ENCODE measurements at places on chromosomes 13 and 19.

GRCh38 chr13:40619479-40619814 lies 47.0 kb downstream of the FOXO1 start:
- no peak for DNase-seq

DNA sequence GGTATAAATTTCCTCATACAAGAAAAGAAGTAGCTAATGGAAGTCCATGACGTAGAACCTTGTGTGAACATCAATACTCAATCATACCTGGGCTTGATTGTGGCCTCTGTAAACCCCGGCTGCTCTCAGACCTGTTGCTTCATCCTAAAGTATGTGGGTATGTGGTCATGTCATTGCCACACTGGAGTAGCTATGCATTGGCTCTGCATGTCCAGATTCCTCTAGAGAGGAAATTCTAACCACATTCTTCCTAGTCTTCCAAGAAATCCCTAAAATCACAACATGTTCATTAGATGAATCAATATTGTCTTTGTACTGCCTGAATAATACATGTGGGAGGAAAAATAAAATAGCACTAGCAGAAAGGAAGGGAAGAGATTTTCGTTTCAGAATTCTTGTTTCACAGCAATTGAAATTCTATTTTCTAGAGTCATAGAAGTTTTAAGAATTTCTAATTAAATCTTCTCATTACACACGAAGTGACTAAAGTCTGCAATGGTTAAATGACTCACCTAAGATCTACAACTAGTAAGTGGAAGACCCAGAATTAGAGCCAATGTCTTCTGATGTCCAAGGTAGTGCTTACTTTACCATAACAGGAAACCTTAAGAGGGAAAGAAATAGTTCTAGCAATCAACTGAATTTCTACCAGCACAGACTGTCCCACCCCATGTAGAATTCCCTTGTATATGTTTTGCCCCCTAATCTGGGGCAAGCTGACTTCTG lies 28.0 kb downstream of the RXFP2 start:
- no peak for DNase-seq

DNA sequence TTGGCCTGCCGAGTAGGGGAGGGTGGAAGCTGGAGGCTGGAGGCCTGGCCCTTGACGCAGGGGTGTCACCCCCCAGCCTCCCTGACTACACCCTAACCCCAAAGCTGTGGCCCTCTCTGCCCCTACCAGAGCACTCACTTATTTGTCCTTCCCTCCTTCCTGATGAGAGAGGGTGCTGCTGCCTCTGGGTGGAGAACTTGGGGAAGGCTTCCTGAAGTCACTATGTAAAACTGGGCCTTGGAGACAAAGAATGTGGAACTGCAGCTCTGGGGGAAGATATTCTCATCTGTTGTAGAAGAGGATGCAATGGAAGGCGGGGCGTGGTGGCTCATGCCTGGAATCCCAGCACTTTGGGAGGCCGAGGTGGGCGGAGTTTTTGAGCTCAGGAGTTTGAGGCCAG lies 485.2 kb downstream of the ZNF536 start:
- no peak for DNase-seq

- no peak for DNase-seq
Measured at GRCh38 chr13:23605831-23606230, 35.6 kb downstream of the TNFRSF19 start.

- no peak for DNase-seq
Measured at GRCh38 chr13:23656637-23657371, 86.6 kb downstream of the TNFRSF19 start.

- no peak for DNase-seq
Measured at GRCh38 chr19:50493171-50493570, 16.5 kb upstream of the GARIN5A start.

DNA sequence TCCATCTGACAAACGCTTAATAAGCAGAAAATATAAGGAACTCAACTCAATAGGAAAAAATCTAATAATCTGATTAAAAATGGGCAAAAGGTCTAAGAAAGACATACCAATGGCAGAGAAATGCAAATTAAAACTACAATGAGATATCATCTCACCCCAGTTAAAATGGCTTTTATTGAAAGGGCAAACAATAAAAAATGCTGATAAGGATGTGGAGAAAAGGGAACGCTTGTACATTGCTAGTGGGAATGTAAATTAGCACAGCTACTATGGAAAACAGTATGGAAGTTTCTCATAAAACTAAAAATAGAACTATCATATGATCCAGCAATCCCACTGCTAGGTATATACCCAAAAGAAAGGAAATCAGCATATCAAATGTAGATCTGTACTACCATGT lies 508.8 kb upstream of the GPC6 start:
- DNase-seq: no peak

DNA sequence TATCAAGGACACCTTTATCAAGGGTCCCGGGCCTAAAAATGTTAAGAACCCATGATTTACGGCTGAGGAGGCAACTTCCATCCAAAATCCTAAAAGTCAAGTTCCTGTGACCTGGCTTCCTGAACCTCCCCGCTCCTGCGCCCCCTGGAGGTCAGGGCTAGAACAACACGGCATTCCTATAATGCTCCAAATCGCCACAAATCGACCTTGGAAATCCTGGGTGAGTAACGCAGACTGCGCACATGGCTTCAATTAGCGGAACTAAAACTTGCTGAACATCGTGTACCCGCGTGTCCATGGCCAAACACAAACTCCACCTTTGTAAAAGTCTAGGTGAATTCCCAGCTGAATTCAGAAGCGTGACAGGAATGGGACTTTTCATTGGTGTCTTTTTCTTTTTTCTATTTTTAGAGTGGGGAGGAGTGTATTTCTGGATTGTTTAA lies 4.3 kb upstream of the C5AR1 start:
- no peak for DNase-seq

DNA sequence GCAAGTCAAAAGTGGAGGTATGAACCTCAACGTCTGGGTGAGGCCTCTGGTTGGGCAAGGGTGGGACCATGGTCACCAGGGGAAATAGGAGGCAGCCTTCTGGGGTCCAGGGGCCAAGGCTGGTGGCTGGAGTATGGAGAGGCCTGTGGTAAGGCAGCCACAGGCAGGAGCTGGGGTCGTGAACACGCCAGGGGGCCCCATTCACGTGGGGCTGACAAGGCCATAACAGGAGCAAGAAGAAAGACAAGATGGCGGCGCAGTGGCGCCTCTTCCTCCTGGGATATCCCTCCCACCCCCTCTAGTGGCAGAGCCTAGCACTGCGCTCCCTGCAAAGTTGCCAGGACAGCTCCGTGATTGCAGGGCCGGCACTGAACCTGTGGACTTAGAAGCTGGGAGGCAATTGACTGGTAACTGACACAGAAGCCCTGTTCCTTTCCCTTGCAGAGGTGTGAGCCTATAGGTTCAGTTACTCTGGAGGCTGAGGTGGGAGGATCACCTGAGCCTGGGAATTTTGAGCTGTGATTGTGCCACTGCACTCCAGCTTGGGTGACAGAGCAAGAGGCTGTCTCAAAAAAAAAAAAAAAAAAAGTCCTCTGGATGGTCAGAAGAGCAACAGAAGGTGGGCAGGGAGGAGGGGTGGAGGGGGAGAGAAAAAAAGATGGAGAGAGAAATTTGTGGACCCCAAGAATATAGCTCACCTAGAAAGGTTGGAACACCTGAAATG lies 19.7 kb upstream of the EDDM13 start:
- no peak for DNase-seq

DNA sequence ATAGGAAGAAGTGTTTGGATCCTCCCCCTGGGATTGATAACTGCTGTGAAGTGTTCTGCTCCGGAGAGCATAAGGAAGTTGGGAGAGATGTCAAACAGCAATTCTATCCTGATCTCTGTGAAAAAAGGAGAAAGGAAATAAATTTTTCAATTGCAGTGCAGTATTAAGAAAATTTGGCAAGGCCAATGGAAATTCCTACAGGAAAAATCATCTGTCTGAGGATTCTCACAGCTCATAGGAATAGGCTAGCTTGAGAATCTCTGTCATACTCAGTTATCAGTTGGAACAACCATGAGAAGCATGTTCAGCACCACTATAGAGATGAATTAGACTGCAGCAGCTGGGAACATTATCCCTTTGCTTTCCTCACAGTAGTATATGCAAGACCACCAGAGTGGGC lies 1238.9 kb upstream of the MIR17HG start:
- no peak for DNase-seq

DNA sequence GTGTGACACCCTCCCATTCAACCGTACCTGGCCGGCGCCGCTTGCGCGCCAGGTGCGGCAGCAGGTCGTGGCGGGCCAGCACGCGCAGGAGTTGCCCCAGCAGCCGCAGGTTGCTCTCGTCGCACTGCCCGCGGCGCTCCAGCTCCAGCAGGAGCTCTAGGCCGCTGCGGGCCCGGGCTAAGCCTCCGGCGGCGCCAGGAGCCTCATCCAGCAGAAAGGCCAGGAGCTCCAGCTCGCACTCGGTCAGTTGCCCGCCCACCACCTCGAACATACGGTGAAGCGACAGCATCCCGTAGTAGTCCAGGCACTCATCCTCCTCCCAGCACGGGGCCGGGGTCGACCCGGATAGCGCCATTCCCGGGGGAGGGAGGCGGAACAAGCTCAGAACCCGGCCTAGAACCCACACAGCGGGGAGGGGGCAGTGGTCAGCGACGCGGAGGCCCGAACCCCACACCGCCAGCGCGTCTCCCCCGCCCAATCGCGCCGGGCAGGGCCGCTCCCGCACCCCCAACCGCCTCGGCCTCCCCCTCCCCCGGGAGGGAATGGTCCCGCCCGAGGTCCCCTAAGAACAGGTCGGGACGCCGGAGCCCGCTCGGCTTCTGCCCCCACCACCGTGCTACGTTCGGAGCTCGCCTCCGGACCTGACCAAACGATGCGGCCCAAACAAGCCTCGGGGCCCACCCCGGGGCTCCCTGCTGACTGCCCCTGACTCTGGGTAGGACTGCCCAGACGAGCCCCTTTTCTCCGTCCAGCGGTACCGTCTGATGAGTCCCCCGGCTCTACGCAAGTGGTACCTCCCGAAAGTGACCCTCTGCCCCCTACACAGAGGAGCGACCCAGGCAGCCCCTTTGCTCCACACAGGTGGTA lies 591 bp downstream of the DEDD2 start:
- no peak for DNase-seq

DNA sequence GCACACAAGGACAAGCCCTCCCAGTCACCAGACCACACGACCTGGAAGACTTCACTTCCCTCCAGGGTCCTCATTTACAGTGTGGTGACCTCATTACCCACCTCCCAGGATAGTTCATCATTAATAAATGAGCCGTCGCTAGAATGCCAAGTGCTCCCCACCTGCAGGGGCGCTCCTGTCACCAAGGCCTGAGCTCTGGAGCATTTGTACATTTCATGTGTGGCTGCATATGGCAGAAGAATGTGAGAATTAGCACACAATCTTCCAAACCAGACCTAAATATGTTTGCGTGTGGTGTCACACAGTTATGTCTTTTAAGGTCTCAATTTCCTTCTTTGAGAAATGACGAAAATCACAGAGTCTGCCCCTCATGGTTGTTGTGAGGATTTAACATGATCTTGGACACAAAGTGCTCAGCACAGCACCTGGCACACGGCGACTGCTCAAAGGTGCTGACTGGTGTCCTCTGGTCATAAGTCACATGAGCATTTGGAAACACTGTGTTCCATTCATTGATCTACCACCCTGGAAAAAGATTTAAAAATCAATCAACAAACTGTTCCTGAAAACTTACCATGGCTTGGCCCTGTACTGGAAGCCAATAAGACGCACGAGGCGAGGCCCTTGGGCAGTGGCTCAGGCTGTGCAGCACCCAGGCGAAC lies 150.6 kb upstream of the SPACA7 start:
- DNase-seq: no peak

DNA sequence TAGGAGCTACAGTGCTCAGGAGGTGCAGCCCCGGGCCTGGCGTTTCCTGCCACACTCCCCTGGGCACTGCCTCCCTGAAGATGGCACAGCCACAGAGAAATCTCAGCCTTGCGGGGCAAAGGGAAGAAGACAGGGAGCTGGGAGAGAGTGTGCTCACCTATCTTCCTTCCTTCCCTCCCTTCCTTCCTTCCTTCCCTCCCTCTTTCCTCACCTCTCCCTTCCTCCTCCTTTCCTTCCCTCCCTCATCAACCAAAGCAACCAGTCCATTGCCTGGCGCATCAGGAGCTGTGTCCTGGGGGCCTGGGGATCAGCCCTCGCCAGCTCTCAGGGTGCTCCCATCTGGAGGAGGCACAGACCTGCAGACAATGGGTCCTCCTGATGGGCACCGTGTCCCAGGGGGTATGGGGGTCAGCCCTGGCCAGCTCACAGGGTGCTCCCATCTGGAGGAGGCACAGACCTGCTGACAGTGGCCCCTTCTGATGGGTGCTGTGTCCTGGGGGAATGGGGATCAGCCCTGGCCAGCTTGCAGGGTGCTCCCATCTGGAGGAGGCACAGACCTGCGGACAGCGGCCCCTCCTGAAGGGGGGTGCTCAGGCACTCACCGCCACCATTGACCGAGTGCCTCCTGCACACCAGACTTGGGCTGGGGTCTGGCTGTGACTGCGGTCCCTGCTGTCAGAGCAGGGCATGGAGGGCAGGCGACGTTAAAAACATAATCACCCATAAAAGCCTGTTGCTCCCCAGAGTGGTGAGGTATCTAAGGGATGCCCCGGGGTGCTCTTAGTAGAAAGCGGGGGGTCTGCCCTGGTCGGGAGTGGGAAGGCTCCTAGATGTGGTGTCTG lies 120.2 kb downstream of the URI1 start:
- DNase-seq: no peak

DNA sequence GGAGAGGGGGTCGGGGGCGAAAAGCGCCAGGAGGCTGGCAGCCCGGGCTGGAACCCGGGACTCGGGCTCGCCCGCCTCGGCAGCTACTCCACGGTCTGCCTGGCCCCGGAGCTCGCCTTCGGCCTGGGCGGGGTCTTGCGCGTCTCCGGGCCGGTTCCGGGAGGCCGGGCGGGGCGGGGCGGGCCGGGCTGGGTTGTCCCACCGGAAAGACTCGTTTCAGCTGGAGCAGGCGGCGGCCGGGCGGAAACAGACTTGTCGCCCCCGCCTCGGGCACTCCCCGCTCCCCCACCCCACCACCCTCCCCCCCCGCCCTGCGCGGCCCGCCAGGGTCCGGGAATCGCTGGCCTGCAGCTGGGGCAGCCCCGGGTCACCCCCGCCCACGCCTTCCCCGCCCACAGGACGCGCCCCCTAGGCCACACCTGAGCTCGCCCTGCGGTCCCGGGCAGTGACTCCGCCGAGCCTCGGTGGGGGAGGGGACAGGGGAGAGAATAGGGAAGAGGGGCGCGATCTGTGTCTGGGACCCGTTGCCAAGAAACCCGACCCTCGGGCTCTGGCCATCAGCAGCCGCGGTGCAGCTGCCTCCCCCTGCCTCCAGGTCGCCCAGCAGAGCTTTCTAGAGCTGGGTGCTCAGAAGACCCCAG lies 109.4 kb downstream of the KCTD15 start:
- DNase-seq: no peak

GRCh38 chr13:30745906-30746686 lies 10.8 kb downstream of the ALOX5AP start:
- no peak for DNase-seq

- no peak for DNase-seq
Measured at GRCh38 chr13:100611678-100612492, 23.3 kb upstream of the GGACT start.

GRCh38 chr13:97549201-97549600 lies 115.2 kb downstream of the RAP2A start:
- DNase-seq: no peak

All from cerebellar nuclear complex (tissue), 1 donor.